ENCODE measurements at places on chromosomes 3 and 15.

- no peak for DNase-seq
Observed at GRCh38 chr3:55174747-55175146, 246.9 kb upstream of the LRTM1 start.

GRCh38 chr3:32257641-32258438, 19.4 kb downstream of the CMTM8 start:
- DNase-seq, result no peak

GRCh38 chr3:60909526-60909925, 341.7 kb downstream of the FHIT start:
- DNase-seq, result no peak

DNA sequence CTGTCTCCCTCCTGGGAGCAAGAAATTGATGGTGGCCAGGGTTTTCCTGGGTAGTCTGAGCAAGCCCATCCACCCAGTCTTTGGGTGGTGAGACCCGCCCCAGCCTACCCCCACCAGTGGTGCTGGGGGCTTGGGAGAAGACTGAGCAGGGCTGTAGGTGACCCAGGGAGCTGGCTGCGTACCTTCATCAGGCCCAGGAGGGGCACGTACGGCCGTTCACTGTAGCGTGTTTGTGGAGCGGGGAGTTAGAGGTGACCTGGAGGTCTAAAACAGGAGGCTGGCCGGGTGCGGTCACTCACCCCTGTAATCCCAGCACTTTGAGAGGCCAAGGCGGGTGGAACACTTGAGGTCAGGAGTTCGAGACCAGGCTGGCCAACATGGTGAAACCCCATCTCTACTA, 11.5 kb downstream of the LOXL1 start:
- no peak for DNase-seq

DNA sequence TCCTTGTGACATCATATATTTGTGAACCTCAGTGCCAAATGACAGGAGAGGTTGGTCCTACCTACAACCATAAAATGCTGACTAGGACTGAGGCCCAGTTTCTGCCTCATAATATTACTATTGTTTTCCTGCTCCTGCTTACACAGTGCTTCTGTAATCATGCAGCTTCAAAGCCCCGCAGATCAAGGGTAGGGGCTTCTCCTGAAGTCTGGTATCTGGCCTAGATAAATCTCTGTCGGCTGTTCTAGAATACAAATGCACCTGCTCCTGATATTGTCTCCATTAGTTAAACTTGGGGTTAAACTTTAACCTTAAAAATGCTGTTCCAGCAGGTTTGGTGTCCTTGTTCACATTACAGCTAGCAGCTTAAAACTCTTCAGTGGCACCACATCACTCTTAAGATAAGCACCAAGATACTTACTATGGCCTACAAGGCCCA, 552.4 kb downstream of the TUSC7 start:
- no peak for DNase-seq

DNA sequence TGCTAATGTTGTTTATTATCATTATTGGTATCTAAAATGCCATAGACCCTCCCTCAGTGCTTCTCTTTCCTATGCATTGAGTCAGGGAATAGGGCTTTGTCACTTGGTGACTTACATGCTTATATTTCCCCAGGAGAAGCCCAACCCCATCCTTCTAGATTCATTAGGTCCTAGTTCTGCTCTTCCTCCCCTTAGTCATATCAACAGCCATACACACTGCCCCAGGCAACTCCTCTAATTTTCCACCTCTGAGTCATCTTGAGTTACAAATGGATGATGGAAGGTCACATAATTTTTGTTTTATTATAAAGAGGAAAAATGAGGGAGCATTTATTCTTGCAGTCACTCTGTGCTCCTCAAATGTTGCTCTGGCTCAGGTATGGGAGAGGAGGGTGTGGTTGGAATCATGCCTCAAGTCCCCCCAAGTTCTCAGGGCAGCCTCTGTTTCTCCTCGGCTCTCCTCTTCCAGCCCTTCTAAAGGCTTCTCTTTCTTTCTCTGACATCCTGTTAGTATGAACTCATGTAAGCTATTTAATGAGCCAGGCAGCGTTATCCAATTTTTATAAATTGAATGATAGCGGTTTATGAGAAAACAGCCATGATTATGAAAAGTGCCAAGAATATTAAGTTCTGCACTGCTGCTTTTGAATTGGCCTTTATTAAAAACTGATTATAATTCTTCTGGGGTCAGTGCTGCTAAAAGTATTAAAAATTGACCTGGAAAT, 45.6 kb upstream of the FSTL1 start:
- DNase-seq, result no peak
